ENCODE measurements at places on chromosomes 12 and 14.

GRCh38 chr14:56812364-56813141 lies 2.3 kb upstream of the OTX2 start:
- DNase-seq: no peak

GRCh38 chr14:62213516-62213915 lies 451.3 kb downstream of the SNAPC1 start:
- no peak for DNase-seq

DNA sequence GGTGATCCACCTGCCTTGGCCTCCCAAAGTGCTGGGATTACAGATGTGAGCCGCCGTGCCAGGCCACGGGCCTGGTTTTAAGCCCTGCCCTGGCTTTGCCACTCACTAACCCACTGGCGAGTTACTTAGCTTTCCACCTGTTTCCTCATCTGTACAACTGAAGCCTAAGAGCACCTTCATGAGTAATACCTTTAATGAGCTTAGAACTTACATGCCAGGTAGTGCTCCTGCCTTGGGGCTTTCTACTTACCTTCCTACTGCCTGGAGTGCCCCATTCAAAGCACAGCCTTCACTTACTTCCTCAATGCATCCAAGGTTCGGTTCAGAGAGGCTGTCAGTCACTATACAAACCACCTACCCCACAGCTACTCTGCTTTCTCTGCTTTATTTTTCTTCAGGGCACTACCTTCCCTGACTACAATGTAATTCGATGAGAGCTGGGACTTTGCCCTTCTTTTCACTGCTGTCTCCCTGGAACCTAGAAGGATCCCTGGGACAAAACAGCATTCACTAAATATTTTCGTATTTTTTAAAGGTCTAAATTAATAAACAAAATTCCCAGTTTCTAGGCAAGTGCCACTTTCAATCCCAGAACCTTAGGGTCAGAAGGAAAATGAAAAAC lies 13.8 kb downstream of the ZCCHC8 start:
- DNase-seq: no peak

- no peak for DNase-seq
These were observed 155.1 kb upstream of the BTG1 start for GRCh38 chr12:92300777-92301176.

- DNase-seq: no peak
These were observed 52.5 kb downstream of the TESPA1 start for GRCh38 chr12:54932038-54932437.

GRCh38 chr12:50164963-50165362 lies 2.2 kb downstream of the CERS5 start:
- DNase-seq: no peak

- no peak for DNase-seq
These were observed 1.2 kb downstream of the PLEKHD1 start for GRCh38 chr14:69485701-69486100.

All from brain pericyte (primary cell).